ENCODE measurements at places on chromosomes 2 and 18.

DNA sequence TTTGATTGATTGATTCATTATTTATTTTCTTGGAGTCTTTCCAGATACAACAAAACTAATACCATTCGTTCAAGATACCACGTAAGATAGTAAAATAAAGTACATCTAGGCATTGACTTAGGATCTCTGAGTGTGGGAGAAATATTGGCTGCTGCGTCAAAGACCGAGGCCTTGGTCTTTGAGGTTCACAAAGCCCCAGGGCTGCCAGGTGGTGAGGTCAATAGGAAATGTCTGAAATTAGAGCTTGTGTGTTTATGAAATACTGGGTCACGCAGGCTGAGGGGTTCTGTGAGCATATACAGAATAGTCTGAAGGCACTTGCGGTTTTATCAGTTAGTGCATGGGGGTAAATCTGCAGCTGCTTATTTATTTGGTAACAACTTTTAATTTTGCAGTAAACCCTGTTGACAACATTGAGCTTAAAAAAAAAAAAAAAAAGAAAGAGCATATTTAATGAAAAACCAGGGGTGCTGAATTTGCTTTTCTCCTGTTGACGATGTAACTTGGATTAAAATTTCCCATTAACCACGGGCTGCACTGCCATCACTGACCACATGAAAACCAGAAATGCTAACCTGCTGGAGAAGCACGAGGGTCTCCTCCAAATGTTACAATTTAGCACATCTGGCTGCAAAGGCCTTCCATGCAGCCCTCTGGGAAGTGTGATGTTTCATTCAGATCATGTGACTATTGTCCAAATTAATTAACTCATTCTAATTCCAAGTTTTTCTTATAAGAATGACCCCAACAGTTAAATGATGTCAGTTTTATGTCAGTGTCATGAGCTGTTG lies 27.1 kb upstream of the SERPINB12 start:
- no peak for DNase-seq

DNA sequence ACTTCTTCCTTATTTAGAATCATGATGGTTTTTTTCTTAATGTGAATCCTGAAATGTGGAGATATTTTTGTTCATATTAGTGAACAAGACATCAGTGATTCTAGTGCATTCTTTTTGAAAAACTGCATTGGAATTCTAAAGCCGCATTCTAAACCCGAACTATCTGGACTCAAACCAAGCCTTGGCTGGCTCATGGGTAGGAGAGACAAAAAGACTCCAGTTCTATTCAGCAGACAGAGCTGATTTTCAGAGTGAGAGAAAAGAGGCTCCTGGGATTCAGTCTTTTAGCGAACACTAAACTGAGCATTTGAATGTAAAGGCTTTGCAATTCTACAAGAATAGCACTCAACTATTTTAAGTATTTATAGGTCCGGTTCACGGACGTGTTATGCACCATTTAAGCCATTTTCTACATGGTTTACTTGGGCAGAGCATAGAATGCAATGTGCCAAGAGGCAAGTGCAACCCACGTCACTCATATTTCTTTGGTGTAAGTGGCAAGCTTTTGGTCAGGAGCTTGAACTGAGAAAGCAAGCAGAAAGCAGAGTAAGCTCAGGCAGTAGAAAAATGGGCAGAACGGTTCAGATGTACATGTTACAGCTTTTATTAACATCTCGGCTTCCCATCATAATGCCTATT lies 227.3 kb upstream of the RAB12 start:
- no peak for DNase-seq

DNA sequence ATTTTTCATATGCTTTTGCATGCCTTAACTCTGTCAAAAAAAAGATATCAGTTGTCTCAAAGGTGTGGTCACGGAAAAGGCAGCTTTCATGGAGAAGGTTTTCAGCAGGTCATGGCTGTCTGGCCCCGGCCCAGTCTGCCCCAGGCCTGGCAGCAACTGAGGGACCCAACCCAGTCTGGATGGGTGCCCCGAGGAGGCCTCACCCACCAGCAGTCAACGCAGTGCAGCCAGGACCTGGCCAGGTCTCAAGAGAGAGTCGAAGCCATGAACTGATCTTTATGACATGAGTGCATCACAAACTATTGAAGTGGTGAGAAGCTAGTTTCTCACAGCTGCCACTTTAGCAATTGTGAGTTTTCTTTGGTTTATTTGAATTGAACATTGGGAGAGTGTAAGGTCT lies 7.9 kb downstream of the TUBB6 start:
- DNase-seq: no peak

DNA sequence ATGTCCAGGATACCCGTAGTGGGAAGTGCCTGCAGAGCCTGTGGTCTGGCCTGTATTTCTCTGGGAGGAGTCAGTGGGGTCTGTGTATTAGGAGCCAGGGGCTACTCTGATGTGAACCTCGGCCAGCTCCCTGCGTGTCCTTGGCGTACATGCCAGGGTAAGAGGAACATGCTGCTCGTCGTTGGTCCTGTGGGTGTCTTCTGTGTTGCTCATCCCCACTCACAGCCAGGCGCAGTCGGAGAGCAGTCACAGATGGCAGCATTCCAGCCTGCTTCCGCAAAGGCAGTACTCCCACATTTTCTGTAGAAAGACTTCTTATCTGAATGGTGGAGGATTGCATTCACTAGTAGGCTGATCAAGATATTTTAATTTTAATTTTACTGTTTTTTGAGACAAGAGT lies 84.9 kb downstream of the DGKD start:
- no peak for DNase-seq

DNA sequence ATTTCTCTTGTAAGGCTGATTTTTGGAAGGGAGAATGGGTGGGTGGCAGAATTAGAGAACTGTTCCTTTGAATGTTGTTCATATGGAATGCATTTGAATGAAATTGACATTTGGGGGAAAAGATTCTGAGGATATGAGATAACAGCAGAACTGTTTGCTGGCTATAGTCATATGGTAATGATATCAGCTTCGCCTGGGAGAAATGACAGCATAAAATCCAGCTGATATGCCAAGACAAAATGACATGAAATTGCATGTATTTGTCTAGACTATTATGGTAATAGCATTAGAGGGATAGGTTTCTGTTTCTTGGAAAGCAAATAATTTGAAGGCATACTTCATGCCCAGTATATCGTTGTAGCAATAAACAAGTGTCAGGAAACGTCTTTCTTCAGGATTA lies 150.8 kb upstream of the SPATS2L start:
- DNase-seq: no peak

- DNase-seq: no peak
These were observed 3.0 kb downstream of the NPC1 start for GRCh38 chr18:23583071-23583865.

GRCh38 chr2:205688417-205689200 lies 6.3 kb downstream of the NRP2 start:
- no peak for DNase-seq

All from stimulated activated CD8-positive, alpha-beta memory T cell treated with anti-CD3 and anti-CD28 coated beads, Interleukin-4, amount 100 ng/mL, for 1 hour (primary cell).